ENCODE measurements at places on chromosomes 5 and 9.
A peak's percentile ranks its signal among the peaks of the same experiment; 100 is the strongest.

DNA sequence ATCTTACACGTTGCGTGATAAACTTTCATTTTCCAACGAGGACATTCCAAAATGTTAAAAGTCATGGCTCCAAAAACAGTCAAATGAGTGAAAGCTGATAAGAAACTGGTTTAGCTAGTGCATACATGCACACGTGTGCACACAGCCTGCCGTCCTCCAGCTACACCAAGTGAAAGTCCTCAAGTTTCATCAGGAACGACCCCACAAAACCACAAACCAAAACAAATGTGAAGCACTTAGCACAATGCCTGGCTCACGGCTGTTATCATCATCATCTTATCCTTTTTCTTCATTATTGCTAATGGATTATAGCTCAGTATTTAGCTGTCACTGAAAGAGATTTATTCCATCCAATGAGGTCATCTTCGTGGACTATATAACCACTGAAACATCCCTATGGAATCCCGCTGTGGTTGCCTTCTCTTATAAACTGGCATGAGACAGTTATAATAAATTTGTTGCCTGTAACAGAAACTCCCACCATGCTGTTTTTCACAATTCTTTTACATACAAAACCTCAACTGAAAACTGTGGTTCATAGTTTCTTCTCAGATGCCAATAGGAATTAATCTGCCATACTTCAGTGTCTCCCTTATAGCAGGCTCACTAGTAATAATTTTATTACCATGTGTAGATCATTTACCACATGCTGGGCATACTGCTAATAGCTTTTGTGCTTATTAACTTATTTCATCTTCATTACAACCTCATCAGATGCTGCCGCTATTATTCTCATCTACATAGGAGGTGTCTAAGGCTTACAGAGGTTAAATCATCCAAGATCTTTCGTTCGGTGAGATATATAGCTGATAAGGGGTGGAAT, 56.1 kb downstream of the SAXO1 start:
- DNase-seq: no peak

DNA sequence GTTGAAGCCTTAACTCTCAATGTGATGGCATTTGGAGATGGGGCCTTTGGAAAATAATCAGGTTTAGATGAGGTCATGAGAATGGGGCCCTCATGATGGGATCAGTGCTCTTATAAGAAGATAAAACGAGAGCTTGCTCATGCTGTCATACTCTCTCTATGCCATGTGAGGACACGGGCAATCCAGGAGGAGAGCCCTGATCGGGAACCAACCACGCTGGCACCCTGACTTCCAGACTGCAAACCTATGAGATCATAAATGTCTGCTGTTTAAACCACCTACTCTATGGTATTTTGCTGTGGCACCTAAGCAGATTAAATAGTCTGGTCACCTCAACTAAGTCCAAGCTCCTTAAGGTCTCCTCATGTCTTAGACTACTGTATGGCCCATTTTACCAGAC, 10.0 kb downstream of the HMGCS1 start:
- DNase-seq: no peak

GRCh38 chr9:84140535-84141101, 160.0 kb downstream of the RMI1 start:
- no peak for DNase-seq

GRCh38 chr9:92440751-92441046, 16.4 kb upstream of the OMD start:
- no peak for DNase-seq

- no peak for DNase-seq
These were observed 37.8 kb downstream of the GRAMD2B start for GRCh38 chr5:126460977-126461376.

DNA sequence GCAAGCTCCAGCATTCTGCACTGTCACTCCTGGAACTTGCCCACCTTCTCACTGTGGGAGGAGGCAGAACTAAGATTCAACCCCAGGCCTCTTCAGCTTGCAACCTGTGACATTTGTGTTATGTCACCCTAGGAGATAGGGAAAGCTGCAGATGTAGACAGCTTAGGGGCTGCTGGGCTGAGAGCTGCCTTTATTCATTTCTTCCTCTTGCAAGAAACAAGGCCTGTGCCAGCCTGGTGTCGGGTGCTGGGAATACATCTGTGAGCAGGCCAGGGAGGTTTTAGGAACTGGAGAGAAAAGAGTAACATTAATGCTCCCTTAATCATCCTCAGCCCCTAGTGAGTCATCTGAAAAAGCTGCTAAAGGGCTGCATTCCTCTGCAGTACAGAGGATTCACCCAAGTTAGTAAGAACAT, 101.8 kb downstream of the FGF18 start:
- DNase-seq: no peak

GRCh38 chr9:98034593-98035546, 21.7 kb upstream of the NANS start:
- peak; percentile 62 for DNase-seq

GRCh38 chr5:172789687-172790495, 18.9 kb upstream of the DUSP1 start:
- DNase-seq: no peak

DNA sequence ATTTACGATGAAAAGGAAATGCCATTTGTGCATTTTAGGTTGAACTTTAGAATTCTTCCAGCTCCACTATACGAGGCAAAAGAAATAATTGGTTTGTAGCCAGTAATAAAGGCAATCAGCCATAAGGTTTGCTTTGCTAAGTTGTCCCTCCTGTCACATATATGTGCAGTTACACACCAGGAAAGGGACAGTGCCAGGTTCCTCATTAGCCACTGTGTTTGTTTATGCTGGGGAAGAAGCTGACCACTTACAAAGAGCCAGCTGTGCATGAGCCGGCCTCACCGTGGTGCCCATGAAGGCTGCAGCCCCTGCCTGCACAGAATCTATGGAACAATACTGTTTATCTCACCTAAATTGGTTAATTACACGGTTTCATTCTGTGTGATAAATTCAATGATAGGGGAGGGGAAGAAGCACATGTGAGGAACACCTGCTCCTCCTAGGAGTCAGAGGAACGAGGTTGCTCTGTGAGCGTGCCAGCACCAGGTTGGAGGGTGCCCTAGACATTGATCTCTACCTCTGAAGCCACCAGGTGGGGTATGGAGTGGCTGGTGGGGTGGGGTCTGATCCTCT, 173.8 kb upstream of the DAP start:
- no peak for DNase-seq

DNA sequence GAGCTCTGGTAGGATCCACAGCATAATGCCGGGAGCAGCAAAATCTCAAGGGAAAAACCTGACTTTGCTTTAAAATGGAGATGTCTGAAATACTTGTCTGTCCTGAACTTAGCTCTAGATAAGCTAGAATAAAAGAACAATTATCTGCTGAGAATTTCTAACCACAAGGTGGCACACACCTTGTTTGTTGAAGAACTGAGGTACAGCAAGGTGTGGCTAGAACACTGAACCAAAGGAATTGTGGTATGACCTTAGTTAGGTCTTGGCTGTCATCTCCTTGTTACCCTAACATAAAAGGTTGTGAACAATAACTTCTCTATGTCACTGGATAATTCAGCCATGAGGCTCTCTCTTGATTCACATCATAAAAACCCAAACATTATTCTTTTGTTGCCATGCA, 72.3 kb upstream of the ANXA1 start:
- DNase-seq: no peak

DNA sequence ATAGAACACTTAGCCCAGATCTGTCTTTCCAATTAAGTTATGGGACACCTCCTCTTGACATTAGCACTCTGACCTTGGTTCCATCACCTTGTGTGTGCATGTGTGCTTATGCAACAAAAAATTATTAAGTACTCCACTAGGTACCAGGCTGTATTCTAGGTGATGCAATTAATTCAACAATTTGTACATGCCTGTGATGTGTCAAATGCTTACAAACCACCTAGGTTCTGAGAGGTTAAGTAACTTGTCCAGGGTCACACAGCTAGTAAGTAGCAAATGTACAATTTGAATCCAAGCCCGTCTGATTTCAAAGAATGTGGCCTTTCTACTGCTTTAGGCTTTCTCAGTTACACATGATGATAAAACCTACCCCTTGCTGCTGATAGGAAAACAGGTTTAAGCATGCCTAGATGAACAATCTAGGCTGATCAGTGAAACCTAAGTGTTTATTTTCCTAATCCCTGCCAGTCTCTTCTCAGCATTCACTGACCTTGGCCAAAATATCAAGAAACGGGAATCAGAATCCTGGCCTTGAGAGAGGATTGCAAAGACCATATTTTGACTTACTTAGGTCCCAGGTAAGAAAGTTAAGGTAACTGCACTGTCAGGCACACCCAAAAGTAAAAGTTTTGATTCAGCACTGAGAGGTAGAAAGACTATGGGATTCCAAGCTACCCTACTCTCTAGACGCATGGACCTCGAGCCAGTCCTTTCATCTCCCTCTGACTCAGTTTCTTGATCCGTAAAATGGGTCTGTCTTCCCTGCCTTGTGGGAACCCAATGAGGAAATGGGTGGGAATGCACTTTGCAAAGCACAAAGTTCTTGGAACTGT, 1.0 kb downstream of the TBC1D2 start:
- DNase-seq: no peak

DNA sequence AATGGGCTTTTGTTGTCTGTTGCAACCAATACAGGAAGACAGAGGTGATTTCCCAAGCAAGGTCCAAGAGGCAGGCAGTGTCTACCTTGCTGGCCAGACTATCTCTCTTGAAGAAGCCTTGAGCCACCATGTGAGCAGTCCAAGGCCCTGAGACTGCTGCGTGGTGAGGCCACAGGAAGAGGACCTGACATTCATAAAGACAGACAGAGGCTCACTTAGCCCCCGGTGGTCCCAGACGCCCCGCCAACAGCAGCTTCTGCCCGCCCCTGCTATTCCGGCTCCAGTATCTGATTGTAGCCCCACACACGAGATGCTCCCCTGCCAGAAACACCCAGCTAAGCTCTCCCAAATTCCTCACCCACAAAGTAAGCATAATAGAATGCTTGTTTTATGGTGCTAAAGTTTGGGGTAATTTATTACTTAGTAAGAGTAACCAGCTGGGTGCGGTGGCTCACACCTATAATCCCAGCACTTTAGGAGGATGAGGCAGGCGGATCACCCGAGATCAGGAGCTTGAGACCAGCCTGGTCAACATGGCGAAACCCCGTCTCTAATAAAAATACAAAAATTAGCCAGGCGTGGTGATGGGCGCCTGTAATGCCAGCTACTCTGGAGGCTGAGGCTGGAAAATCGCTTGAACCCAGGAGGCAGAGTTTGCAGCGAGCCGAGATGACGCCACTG, 22.8 kb upstream of the FUBP3 start:
- DNase-seq: no peak

DNA sequence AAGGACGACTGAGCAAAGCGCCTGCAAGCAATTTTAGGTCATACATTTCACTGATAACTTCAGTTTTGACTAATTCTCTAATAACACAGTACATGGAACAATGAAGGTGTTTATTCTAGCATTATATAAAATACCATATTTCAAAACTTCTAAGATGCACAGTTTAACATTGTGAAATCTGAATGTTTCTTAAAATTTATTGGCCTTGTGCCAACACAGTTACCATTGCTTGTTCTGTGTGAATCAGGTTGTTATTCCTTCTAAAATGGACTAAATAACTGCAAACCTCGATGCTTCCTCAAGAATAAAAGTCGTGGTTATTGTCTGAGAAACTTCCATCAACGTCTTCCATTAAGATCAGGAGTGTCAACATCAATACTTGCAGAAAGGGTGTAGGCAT, 8.0 kb downstream of the MCC start:
- no peak for DNase-seq

DNA sequence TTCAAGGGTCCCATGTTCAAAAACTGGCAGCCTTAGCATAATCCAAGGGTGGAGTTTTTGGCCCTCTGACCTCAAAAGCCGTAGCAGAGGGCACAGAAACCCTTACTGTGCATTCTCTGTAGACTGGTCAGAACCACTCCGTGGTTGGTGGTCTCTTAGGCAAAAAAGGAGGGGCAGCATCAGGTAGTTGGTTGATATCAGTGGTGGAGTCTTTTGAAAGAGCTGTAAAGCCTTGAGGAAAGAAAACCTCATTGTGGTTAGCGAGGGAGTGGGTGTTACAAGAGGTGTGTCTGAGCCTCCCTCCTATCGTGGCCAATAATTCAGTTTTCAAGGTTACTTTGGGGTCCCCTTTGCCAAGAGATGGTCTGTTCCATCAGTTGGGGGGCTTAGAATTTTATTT, 40.9 kb downstream of the ARHGEF28 start:
- no peak for DNase-seq

GRCh38 chr9:18146329-18146728, 327.6 kb upstream of the ADAMTSL1 start:
- DNase-seq: no peak

GRCh38 chr9:113969343-113969742, 93.2 kb downstream of the ZNF618 start:
- DNase-seq: no peak

DNA sequence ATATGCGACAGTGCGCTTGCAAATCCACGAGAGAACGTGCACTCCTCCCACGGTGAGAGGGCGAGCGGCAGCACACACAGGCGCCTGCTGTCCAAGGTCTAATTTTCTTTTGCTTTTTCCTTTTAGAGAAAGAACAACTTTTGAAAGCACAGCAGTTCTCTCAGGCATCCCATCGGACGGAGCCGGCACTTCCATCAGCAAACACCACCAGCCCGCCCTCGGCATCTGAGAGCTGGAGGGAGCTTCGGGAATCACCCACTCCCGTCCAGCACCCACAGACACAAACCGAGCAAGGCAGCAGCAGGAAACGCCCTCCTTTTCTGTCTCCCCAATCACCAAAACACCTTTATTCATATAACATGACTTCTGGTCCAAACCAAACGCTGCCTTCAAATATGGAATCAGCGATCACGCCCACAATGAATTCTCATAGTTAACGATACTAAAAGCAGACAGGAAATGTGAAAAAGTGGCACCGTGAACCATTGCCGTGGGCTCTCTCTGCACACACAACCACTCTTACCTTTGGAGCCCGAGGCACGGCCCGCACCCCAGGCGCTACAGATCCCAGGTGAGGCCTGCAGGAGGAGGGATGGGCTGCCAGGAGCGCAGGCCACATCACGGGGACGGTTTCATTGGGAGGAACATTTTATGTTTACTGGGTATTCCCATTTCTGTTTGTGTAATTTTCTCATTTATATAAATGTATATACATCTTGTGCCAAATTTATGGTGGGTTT, 14.2 kb downstream of the LPCAT1 start:
- DNase-seq: no peak

DNA sequence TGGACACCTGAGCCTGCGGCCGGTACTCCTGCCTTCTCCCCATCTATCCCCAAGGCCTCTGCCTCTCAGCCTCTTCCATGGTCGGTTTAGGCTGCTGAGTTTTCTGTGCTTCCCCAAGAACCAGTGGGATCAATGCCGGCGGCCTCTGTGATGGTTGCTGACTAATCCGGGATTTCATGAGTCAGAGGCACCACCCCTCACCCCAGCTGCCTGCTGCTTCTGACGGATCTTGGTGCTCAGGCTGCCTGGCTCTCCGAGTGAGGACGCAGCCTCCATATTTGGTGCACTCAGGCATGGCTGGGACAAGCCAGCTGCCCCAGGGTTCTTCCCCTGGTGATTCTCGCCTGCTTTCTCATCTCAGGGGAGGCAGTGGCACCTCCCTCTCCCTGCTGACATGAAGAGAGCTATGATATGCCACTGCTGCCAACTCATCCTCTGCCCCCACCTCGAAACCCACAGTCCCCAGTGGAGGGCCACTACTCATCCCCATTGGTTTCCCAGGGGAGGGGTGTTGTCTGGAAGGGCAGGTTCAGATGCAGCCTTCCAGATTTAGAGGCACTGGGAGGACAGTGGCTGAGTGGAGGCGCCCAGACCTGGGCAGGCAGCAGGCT, 3.3 kb upstream of the MAN1B1 start:
- DNase-seq: no peak

- DNase-seq: no peak
These were observed 27.5 kb upstream of the GNPDA1 start for GRCh38 chr5:142040285-142040684.

Data from GDM1 (cell line).